ENCODE measurements at places on chromosomes 16 and 17.

DNA sequence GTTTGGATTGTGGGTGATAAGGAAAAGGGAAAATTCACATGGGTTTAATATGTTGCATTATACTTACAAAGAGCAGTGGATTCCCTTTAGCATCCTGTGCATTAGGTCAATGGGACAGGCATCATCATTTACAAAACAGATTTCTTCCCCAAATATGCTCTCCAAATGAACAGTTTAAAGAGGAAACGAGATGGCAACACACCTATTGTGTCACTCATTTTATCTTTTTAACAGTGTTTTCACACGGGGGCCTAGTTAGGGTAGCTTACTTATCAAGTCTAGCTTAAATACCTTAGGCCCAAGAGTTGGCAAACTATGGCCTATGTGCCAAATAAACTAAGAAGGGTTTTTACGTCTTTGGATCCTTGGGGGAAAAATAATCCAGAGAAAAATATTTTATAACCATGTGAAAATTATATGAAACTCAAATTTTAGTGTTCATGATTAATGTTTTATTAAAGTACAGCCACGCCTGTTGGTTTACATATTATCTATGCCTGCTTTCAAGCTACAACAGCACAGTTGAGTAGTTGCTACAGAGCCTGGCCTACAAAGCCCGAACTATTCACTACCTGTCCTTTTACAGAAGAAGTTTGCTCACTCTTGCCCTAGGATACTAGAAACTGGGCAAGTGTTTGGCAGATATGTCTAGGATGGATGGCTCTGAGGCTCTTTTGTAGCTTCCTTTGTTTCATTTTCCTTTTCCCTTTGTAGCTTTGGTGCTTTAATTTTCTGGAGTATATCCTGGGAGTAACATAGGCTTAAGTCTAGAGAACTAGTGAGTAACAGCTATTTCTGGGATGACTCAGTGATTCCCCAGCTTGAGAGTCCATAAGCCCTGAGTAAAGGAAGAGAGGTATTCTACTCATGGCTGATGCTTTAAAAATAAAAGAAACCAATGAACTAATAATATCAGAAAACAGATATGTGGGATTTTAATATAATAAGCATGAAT is 12.4 kb downstream of the NUP93 start:
- DNase-seq = no peak

GRCh38 chr17:59533694-59534093 is 31.7 kb upstream of the DHX40 start:
- no peak for DNase-seq

GRCh38 chr17:3796110-3796821 is 4.7 kb downstream of the ITGAE start:
- DNase-seq = no peak

GRCh38 chr16:86231996-86232350 is 278.4 kb upstream of the FOXF1 start:
- no peak for DNase-seq

- no peak for DNase-seq
Observed at GRCh38 chr17:44996304-44996703, 28.2 kb upstream of the C1QL1 start.

DNA sequence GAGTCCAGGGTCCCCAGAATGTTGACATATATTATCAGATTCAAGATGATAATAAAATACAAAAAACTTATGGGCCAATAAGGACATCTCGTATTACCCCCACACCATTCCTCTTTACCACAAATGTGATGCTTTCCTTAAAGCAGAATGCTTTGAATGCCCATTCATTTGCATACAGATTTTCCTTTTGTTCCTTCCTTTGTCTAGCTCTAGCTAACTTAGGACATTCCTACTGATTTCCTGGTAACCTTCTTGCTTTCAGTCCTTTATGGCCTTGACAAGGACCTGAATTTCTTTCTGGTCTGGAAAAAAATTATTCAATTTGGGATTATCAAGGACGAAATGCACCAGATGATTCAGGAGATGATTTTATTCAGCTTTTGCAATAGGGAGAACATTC is 304.0 kb downstream of the TMEM114 start:
- DNase-seq = no peak

- DNase-seq = no peak
Observed at GRCh38 chr16:19393226-19394111, 24.2 kb upstream of the TMC5 start.

DNA sequence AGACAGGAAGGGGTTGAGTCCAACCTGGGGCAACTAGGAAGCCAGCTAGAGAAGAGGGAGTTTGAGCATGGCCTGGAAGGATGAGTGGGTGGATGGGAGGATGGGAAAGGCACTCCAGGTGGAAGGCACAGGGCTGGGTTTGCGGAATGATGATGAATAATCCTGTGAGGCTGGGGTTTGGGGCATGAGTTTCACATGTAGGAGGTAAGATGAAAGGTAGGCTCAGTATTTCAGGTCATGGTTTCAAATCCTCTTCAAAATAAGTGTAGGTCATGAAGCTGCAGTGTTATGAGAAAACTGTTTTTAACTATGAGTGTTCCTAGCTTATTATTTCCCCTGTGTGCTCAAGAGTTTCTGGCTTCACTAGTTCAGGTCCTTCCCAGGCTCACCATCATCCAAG is 130.3 kb downstream of the SKAP1 start:
- no peak for DNase-seq

DNA sequence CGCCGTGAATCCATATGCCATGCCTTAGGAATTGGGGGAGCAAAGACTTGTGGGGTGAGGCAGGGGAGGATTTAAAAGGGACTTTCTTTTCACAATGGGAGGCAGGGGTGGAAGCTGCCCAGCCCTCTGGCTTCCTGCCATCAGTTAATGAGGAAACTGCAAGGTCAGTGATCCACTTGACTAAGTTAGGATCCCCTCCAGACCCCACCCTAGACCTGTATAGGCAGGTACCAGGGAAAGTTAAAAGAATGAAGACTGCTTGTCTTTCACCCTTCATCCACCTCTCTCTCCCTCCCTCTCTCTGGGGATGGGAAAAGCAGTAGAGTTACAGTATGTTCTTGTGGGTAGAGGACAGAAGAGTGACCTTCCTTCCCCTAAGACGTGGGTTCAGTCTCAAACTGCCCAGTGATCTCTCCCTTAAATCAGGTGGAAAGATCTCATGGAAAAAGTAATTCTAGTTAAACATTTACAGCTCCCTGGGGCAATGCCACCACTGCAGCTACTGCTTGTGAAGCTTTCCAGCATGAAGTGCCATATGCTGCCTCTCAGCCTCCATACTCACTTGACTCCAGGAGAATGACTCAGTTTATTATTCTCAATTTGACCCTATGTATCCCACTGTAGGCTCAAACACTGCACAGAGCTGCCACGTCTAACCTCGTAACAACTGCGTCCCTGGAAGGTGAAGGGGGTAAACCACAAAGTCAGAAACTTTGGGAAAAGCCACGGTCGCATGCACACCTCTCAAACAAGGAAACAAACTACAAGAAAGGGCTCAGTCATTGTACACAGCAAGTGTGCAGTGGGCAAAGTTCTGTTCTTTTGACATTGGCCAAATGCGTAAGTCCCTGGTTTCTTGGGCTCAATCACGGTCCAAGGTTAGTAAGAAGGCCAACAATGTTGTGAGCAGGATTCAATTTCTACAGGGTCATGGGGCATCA is 1.2 kb downstream of the COA3 start:
- no peak for DNase-seq

DNA sequence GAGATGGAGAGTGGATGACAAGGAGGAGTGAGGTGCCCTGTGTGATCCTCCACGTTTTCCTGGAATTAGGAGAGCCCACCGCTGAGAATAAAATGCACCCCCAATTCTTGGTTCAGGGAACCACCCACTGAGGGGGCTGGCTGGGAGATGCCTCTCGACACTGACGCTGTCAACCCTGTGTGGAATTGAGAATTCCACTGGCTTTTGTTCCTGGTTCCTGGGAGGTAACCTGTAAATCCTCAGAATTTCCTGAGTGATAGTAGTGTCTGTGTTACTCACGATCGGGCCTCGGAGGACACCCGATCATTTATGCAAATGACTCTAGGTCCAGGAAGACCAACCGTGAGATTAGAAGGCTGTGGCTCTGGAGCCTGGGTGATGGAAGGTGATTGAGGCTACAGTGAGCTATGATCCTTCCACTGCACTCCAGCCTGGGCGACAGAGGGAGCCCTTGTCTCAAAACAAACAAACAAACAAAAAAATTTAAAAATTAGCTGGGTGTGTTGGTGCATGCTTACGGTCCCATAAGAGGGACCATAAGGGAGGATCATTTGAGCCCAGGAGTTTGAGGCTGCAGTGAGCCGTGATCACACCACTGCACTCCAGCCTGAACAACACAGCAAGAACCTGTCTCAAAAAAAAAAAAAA is 11.7 kb upstream of the PRPSAP1 start:
- DNase-seq = peak; percentile 36

DNA sequence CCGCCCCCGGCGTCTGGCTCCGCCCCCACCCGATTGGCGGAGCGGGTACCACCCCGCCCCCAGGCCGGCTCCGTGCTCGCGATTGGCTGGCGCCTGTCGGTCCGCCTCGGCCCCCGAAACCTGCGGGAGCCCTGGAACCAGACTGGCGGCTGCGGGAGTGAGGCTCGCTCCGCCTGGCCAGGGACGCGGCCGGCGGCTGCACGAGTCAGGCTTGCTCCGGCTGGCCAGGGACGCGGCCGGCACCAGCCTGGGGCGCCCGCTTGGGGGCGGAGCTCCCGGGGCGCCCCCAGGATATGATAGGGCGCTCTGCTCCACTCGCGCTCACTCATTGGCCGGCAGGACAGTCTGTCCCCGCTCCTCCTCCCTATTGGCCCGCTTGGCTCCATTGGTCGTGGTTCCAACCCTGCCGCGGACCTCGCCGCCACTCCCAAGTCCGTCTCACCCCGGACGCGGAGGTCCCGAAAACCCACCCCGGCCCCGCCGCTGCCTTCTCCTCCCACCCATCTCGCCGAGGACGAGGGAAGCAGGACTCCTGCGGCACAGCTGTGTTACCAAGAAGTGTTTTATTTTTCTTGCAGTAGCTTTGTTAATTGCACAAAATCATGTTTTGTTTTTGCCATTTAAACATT is 340 bp upstream of the ROGDI start:
- peak; percentile 93 for DNase-seq

GRCh38 chr16:6110346-6110745 is 1012.8 kb upstream of the EEF2KMT start:
- no peak for DNase-seq
